Nephron progenitor cell (in vitro differentiated cells): ENCODE measurements at places on chromosomes 7 and 10.

GRCh38 chr7:116740755-116741462, 68.9 kb downstream of the MET start:
- no peak for DNase-seq

GRCh38 chr7:157520249-157520648, 183.4 kb downstream of the DNAJB6 start:
- no peak for DNase-seq

GRCh38 chr10:130048081-130048480, 62.5 kb downstream of the C10orf143 start:
- no peak for DNase-seq

DNA sequence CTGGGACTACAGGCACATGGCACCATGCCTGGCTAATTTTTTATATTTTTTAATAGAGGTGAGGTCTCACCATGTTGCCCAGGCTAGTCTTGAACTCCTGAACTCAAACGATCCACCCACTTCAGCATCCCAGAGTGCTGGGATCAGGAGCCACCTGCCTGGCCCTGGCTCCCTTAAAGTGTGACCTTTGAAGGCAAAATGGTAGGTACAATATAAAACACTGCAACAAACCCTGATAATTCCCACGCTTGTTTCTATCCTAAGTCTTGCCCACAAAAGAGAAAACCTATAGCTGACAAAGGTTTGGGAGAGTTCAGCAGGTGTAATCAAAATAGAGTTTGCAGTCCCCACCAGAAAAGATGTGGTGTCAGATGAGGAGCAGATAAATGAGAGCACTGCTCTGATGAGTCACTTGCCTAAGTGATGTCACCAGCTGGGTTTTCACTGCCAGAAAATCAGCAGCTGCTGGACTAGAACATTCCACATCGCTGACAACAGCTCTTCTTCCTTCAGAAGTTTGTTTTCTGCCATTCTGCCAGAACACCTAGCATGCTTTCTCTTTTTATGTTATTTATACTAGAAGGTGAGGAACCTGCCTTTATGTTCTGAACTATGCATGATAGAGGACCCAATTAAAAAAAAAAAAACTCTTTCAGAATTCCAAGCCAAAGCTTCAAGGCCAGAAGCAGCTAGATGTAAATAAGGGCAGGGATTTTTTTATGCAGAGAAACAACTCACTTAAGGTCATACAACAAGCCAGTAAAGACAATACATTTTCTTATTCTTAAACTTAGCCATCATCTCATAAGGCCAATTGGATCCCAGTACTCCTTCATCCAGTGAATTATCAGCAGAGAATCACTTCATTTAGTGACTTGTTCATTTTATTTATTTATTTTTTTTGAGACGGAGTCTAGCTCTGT, 18.0 kb downstream of the PURB start:
- DNase-seq, result no peak

- DNase-seq, result no peak
These were observed 16.0 kb downstream of the DENND2A start for GRCh38 chr7:140624392-140625191.

- DNase-seq, result peak; percentile 22
These were observed 330.0 kb downstream of the BBS9 start for GRCh38 chr7:33459340-33459751.

GRCh38 chr10:111598433-111599059, 521.7 kb downstream of the ADRA2A start:
- peak; percentile 66 for DNase-seq

- DNase-seq, result no peak
These were observed 425 bp downstream of the TLL2 start for GRCh38 chr10:96513305-96513697.

GRCh38 chr7:127692200-127692599, 40.2 kb downstream of the SND1 start:
- no peak for DNase-seq

DNA sequence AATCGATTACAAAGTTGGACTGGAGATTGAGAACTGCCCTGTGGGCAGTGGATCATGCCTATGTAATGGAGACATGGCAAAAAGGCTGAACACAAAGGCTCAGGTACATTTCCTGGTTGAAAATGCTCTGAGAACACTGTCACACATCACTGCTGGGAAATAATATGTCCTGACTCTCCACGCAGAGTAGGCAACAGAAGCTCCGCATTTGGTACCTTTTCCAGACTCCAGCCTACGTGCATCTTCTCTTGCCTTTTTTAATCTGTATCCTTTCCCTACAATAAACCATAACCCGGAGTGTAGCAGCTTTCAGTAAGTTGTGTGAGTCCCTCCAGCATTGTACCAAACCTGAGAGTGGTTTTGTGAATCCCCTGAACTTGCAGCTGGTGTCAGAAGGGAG, 134.7 kb downstream of the SORBS1 start:
- no peak for DNase-seq

GRCh38 chr7:142030848-142031247, 35.2 kb downstream of the MGAM start:
- DNase-seq, result peak; percentile 4

GRCh38 chr7:63521-64021, 128.8 kb upstream of the FAM20C start:
- no peak for DNase-seq

- DNase-seq, result peak; percentile 45
These were observed 413.4 kb upstream of the MKI67 start for GRCh38 chr10:128539510-128540127.

- DNase-seq, result no peak
These were observed 94.2 kb upstream of the PRKCQ start for GRCh38 chr10:6674291-6674690.

- no peak for DNase-seq
These were observed 102.5 kb downstream of the FGFR2 start for GRCh38 chr10:121495719-121496118.

GRCh38 chr7:7920481-7920880, 48.1 kb upstream of the GLCCI1 start:
- DNase-seq, result no peak

GRCh38 chr10:11783558-11783865, 39.6 kb upstream of the PROSER2 start:
- DNase-seq, result no peak

- DNase-seq, result no peak
These were observed 10.0 kb downstream of the SFTPD start for GRCh38 chr10:79938728-79939406.
